T-helper 2 cell (primary cell): ENCODE measurements at places on chromosomes 11 and 22.

- DNase-seq, result no peak
These were observed at the start of gene PACSIN3 for GRCh38 chr11:47186076-47186699. PACSIN3 (minus strand) TSS chr11:47186434; CDS start chr11:47182727, 3,707 bp downstream.

DNA sequence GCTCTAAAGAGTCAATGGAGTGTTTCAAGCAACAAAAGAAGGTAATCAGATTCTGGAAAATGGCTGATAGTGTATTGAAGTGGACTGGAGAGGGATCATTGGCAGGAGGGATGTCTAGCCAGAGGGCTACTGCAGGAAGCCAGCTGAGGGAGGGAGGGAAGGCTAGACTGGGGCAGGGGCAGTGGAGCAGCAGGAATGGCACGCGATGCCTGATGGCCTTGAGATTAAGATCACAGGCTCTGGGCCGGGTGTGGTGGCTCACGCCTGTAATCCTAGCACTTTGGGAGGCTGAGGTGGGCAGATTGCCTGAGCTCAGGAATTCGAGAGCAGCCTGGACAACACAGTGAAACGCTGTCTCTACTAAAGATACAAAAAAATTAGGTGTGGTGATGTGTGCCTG lies 47.5 kb upstream of the PRDM11 start:
- no peak for DNase-seq

DNA sequence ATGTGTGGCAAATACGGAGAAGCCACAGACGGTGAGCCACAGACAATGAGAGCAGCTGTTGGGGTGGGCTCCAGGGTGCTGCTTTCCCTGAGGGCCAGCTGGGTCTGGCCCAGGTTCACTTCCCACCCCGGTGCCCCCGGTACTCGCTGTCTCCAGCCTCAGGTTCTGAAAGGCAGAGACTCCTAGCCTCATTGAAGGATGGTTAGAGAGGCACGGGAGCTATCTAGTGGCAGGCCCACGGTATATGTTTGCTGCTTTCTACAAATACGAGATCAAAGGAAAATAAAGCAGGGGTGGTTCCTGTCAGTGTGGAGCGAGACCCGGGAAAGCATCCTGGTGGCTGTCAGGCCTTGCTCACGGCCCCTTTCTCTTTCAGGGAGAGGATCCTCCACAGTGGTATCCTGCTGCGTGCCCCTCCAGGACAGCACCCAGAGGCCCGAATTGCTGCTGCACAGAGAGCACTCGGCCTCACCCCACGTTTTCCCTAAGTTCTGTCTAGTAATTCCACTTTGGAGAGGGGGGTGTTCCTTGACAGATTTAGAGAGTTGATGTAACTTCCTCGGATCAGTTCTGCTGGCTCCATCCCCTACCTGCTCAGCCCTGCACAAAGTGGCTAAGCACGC lies 3.0 kb downstream of the TMEM80 start:
- DNase-seq, result no peak

DNA sequence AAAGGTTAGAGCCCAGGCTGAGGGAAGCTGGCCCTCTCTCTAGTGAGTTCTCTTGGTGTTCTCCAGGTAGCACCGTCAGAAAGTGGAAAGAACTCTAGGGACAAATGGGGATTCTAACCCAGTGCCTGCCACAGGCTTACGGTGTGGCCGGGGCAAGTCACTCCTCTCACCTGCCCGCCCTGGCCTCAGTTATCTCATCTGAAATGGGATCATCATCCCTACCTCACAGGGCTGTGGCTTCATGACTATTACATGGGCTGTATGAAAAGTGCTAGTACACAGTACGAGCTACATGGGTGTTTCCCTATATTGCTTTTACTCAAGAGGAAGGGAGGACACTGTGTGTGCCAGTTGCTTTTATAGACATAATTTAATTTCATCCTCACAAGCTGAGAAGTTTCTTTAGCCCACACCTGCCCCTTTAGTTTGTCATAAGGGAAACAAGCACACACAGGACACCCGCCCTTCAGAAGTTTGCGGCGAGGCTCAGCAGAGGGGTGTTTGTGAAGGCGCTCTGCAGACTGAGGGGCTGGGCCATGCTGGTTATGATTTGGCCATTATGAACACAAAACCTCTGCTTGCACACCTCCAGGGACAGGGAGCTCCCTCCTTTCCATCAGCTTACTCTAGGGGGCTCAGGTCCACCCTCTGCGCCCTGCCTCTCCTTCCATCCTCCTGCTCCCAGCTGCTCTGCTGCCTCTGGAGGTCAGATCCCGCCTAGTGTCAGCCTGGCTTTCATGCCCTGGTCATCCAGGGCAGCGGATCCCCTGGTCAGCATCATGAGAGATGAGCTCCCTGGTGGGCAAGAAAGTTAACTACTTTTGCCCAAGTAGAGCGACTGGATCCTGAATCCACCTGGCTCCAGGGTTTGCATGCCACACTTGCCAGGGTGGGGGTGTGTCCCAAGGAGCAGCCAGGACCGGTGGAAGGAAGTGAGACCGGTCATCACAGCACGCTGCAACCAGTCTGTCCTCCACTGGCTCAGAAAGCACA lies 1.2 kb downstream of the KLHL35 start:
- no peak for DNase-seq

GRCh38 chr11:12239804-12240371 lies 129.5 kb downstream of the MICAL2 start:
- no peak for DNase-seq

DNA sequence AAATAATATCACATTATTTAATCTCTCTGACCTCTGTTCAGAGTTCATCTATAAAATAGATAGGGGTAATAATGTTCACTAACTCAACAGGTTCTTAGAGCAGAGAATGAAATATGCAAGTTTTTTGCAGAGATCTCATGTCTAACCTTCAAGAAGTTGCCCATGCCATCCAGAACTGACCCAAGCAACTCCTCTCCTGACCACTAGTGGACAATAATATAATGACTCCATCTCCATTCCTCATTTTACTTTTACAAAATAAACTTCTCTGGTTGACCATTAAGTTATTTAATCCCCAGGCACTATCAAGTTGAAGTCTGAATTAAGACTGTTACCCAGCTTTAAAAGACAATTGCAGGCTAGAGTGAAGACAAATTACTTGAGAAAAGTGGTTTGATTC lies 382.6 kb downstream of the KCNA4 start:
- DNase-seq, result no peak

GRCh38 chr11:119975561-119976152 lies 162.3 kb downstream of the TRIM29 start:
- no peak for DNase-seq

DNA sequence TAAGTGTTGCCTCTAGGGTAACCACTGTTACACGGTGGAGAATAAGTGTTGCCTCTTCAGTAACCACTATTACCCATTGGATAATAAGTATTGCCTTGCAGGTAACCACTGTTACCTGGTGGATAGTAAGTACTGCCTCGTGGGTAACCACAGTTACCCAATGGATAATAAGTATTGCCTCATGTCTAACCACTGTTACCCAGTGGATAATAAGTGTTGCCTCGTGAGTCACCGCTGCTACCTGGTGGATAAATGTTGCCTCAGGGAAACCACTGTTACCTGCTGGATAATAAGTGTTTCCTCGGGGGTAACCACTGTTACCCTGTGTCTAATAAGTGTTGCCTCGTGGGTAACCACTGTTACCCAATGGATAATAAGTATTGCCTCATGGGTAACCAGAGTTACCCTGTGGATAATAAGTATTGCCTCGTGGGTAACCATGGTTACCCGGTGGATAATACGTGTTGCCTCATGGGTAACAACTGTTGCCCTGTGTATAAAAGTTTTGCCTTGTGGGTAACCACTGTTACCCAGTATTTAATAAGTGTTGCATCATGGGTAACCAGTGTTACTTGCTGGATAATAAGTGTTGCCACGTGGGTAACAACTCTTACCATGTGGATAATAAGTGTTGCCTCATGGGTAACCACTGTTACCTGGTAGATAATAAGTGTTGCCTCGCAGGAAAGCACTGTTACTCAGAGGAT lies 12.3 kb upstream of the NXPE4 start:
- no peak for DNase-seq

DNA sequence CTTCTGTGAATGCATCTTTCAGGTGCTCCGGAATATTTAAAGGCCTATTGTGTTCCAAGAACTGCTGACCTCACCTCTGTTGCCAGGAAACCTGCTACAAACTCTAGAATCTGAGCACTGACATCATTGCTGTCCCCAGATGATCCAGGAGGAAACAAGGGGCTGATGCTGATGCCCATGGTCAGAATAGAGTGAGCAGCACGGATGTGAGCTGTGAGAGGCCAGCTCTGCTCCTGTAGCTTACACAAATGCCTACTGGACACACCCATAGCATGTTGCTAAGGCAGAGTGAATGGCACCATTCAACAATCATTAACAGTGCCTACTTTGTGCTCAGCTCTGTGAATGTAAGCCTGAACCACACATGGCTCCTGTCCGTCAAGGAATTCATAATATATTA lies 276.7 kb upstream of the API5 start:
- no peak for DNase-seq

DNA sequence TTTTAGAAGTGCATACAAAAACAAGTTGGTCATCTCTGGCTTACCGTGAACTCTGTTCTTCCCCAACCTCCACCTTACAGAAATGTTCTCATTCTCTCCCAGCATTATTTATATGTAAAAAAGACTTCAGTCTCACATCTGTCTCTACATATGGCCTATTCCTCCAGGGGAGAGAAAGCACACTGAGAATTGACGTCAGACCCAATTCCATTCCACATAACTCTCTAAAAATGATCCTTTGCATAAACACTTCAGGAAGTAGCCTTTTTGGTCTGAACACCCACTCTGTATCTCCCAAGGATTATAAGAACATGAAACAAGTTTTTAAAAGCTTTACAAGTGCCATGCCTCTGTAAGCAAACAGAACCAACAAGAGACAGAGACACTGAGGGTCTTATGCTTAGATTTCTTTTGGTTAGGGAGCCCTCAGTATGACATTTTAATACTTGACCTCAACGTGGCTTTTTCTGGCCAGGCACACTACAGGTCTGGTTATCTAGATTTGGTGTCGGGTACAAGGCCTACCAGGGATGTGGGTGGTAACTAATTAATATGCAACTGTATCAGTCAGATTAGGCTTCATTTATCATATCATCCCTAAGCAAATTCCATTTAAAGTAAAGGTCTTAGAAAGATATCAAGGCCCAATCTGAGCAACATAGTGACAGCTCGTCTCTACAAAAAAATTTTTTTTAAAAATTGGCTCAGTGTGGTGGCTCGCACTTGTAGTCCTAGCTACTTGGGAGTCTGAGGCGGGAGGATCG lies 48.5 kb upstream of the PPP2R1B start:
- DNase-seq, result no peak

DNA sequence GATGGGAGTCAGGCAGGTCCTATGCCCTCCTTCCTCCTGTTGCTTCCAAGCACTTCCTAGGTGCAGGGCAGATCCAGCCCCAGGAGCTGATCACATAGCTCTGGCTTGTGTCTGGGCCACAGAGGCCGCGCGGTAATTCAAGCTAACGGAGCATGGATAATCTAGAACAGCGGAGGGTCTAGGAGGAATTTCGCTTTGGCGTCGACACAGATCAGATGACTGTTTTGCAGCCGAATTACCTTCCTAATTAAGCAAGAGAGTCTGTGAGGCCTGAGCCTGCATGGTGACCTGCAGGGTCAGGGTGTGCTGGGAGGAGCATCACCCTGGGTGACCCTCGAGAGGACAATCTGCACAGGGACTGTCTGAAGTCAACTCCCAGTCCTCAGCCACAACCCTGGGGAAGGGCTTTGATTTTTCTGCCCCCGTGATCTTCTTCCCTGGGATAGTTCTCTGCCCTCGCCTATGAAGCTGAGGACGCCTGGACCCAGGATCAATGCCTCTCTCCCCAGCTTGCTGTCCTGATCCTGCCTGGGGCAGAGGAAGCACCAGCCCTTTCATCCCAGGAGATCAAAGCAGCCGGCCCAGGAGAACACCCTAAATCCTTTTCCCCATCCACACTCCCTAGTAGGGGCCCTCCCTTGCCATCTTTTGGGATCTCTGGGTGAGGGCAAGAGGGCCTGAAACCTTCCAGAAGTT lies 11.0 kb downstream of the NECTIN1 start:
- no peak for DNase-seq

GRCh38 chr22:17570851-17571631 lies 7.7 kb downstream of the SLC25A18 start:
- DNase-seq, result no peak

DNA sequence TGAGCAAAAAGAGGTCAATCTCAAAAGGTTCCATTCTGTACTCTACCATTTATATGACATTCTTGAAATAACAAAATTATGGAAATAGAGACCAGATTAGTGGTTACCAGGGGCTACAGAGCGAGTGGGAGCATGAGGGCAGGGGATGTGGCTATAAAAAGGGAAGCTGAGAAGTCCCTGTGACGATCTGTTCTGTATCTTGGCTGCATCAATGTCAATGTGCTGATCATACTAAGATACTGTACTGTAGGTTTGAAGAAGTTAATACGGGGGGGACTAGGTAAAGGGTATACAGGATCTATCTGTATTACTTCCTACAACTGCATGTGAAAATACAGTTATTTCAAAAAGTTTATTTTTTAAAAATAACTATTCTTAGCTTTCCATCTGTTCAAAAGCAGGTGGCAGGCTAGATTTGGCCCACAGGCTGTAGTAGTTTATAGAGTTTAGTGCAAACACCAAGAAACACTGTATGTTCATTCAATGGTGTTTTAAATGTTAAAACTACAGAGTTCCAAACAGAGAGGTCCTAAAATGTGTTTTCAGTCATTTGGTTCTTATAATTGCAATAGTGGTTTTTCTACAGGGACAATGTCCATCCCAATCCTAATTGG lies 78.2 kb downstream of the SMCO4 start:
- DNase-seq, result no peak
